ENCODE measurements at places on chromosomes 3 and 15.

DNA sequence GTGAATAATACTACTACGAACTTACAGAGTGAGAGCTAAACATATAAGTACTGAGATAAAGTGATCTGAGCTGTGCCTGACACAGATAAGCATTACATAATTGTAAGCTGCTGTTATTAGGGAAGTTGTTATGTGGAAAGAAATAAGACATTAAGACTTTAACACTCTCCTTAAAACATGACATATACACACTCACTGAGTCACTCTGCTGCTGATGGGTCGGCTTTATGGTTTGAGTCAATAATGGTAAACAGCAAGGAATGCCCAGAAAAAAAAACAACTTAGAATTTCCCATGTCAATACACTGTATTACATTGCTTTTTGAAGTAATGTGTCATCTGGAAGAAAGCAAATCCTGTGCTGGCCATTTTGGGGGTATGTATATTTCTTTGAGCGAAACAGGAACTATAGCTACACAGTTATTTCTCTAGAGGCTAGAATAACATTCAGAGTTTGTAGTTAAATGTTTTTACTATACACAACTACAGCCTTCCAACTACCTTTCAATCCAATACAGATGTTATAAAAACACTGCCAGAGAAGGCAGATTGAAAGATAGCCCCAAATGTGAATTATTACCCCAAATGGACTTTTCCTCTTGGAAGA lies 22.8 kb upstream of the SPRED1 start:
- DNase-seq: no peak

GRCh38 chr3:9978710-9979305 lies 7.8 kb downstream of the EMC3 start:
- no peak for DNase-seq

DNA sequence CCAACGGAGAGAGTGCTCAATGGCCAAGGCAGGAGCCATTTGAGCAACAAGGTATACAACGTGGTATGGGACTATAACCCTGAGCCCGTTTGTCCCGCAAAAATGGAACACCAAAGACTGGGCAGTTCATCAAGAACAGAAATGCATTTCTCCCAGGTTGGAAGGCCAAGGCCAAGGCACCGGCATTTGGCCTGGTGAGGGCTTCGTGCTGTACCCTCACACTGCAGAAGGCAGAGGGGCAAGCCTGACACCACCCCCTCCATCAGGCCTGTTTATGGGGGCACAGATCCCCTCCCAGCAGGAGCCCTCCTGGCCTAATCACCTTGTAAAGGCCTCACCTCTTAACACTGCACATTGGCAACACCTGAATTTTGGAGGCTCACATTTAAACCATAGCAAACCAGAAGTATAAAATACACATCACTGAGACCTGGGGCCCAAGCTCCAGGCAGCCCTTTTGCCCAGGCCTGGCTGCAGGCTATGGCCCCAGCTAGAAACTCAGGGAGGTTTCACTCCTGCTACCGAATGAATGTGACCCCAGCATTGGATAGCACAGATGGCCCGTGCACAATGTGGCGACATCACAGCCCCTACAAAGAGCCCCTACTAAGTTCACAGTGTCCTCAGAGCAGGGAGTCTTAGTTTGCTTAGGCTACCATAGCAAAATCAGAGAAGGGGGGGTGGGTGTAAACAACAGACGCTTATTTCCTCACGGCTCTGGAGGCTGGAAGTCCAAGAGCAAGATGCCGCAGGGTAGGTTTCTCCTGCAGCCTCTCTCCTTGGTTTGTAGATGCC lies 47.1 kb downstream of the KLF15 start:
- no peak for DNase-seq

DNA sequence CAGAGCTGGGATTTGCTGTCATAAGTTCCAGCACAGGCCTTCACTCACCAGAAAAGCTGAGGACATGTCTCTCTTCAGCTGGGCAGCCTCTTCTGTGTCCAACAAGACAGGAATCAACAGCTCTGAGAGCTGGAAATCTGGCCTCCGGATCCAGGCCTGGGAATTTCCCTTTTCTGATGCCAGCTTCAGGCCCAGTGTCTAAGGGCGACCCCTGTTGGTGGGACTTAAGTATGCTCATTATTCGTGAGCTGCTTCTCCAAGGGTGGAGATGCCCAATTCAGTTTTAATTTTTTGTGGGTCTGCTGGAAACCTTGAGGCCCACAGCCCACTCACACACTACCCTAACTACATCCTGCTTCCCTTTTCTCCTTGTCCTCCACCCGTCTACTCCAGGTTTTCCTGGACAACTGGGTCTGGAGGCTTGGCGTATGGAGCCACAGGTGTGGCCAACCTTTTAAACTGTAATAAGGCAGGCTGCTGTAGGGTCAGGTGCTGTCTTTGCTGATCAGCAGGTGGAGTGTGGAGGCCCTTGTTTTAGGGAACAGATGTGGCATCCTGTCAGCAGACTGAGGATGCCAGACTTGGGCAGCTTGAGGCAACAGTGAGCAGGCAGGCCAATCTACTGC lies 2.6 kb upstream of the CEMIP start:
- DNase-seq: peak; percentile 31

DNA sequence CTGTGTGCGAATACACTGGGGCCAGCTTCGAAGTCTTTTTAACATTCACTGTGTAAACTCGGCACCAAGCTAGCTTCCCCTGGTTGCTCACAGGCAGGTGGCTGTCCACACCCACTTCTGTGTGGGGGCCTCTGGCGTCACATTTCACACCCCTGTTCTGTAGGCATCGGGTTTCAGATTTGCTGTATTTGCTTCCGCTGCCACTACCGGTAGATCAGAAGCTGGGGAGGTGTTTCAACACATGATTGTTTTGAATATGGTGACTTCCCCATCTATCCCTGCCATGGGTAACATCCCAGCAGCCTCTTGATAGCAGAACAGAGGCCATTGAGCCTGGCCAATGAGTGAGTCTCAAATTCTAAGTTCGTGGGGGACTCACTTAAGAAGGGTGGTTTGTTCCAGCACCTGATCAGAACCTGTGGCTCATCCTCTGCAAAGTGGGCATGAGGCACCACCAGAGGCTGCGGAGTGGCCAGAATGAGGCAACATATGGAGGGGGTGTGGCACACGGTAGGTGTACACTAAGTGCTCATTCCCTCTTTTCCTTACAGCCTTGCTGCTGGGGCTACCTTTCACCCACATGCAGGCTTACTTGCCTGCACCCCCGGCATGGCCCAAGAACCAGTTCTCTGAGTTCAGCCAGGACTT lies 61.5 kb downstream of the IQSEC1 start:
- DNase-seq: peak; percentile 10

- DNase-seq: no peak
These were observed 150.0 kb downstream of the CLSTN2 start for GRCh38 chr3:140085001-140085400.

All from NCI-H526 treated with DMSO at 0.1 percent for 48 hours (cell line).